ENCODE measurements at places on chromosomes 7 and 10.

GRCh38 chr10:121788115-121788514 lies 139.7 kb downstream of the ATE1 start:
- peak; percentile 36 for DNase-seq

- no peak for DNase-seq
These were observed 11.5 kb upstream of the TCERG1L start for GRCh38 chr10:131323025-131323424.

GRCh38 chr10:70853038-70853437 lies 35.3 kb downstream of the PCBD1 start:
- peak; percentile 67 for DNase-seq

GRCh38 chr10:609868-610545 lies 79.5 kb downstream of the DIP2C start:
- no peak for DNase-seq

- peak; percentile 89 for DNase-seq
These were observed 186.4 kb downstream of the POLR1F start for GRCh38 chr7:19522486-19522885.

Measured in mammary epithelial cell (primary cell).